A549 treated with CORT108297 at 1 μM for 4 hours (cell line): ENCODE measurements at places on chromosomes 6 and 20. TPM values are rescaled to one million over a fixed set of nuclear protein-coding genes. Genes with fewer than 3 reads are reported as not detected.

Gene SRMS
- not detected in 5 replicates for total RNA-seq

Gene TSPO2
- not detected in 5 replicates for total RNA-seq

Gene COL9A3
- total RNA-seq = 0.37 to 0.84 TPM (median 0.55 TPM) in 5 replicates

Gene CAGE1
- total RNA-seq = 0.03 TPM in 2 of 5 replicates, not detected in the others

Gene PSORS1C2
- total RNA-seq = not detected in 5 replicates

Gene EBF4
- total RNA-seq = 2.5 to 3.9 TPM (median 3.0 TPM) in 5 replicates

Gene IP6K3
- 0.08 to 0.18 TPM (median 0.14 TPM) in 5 replicates for total RNA-seq

Gene CPXM1
- total RNA-seq = 0.02 TPM in 1 of 5 replicates, not detected in the others

Gene SLC26A8
- total RNA-seq = not detected in 5 replicates

Gene FILIP1
- total RNA-seq = 0.18 to 0.53 TPM (median 0.32 TPM) in 5 replicates

Gene C6orf58
- 0.13 to 0.24 TPM (median 0.15 TPM) in 5 replicates for total RNA-seq

Gene RBBP8NL
- total RNA-seq = 0.15 to 0.24 TPM (median 0.20 TPM) in 5 replicates

Gene CLVS2
- total RNA-seq = 0.08 to 0.16 TPM (median 0.14 TPM) in 5 replicates

Gene PTGIS
- total RNA-seq = 0.04 to 0.09 TPM (median 0.07 TPM) in 3 of 5 replicates, not detected in the others

Gene SIRPA
- 25.7 to 32.4 TPM (median 27.9 TPM) in 5 replicates for total RNA-seq

Gene HFE
- total RNA-seq = 8.8 to 14.2 TPM (median 12.5 TPM) in 5 replicates

Gene ABHD12
- total RNA-seq = 83.3 to 114 TPM (median 109 TPM) in 5 replicates

Gene AMD1
- 131 to 158 TPM (median 147 TPM) in 5 replicates for total RNA-seq

Gene ASIP
- not detected in 5 replicates for total RNA-seq

Gene L3MBTL3
- 2.3 to 3.7 TPM (median 3.4 TPM) in 5 replicates for total RNA-seq

Gene GPR6
- not detected in 5 replicates for total RNA-seq

Gene CCM2L
- 0.33 to 0.68 TPM (median 0.55 TPM) in 5 replicates for total RNA-seq

Gene PRL
- total RNA-seq = not detected in 5 replicates

Gene SNHG17
- total RNA-seq = 171 to 205 TPM (median 198 TPM) in 5 replicates

Gene MOCS1
- total RNA-seq = 1.4 to 2.0 TPM (median 1.8 TPM) in 5 replicates

Gene VNN1
- 0.06 to 0.10 TPM (median 0.06 TPM) in 5 replicates for total RNA-seq

Gene FAXC
- total RNA-seq = 5.9 to 7.7 TPM (median 6.8 TPM) in 5 replicates

Gene FAM83B
- 0.03 to 0.09 TPM (median 0.03 TPM) in 5 replicates for total RNA-seq

Gene RSPH4A
- 0.16 to 0.28 TPM (median 0.22 TPM) in 5 replicates for total RNA-seq

Gene GLP1R
- total RNA-seq = not detected in 5 replicates

Gene TXLNB
- not detected in 5 replicates for total RNA-seq

Gene DAAM2
- not detected in 5 replicates for total RNA-seq

Gene ANKRD6
- 1.3 to 1.8 TPM (median 1.6 TPM) in 5 replicates for total RNA-seq

Gene CLDN20
- total RNA-seq = not detected in 5 replicates

Gene DBNDD2
- total RNA-seq = 22.6 to 29.6 TPM (median 26.6 TPM) in 5 replicates

Gene NCOA6
- total RNA-seq = 17.2 to 22.2 TPM (median 18.1 TPM) in 5 replicates
